Activated CD4-positive, CD25-positive, alpha-beta regulatory T cell treated with anti-CD3 and anti-CD28 coated beads, Interleukin-2, amount 50 U/mL, for 16 hours (primary cell): ENCODE measurements at places on chromosomes 7 and 10.

DNA sequence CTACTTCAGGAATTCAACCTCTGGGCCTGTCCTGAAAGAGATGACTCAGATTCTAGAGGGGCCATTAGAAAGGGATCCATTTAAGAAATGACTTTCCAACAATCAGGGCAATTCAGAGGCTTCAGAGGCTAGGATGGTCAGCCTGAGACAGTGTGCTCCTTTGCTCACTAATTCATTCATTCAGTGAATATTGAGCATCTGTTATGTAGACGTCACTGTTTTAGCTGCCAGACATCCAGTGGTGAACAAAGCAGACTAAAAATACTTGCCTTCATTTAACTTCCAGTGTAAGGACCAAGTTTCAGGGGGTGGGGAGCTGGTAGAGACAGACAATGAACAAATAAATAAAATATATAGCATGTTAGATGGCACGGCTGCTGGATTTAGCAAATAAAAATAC lies 1.6 kb downstream of the KIAA1217 start:
- DNase-seq: no peak

GRCh38 chr7:78594156-78594555 lies 795.6 kb downstream of the PHTF2 start:
- DNase-seq: no peak

DNA sequence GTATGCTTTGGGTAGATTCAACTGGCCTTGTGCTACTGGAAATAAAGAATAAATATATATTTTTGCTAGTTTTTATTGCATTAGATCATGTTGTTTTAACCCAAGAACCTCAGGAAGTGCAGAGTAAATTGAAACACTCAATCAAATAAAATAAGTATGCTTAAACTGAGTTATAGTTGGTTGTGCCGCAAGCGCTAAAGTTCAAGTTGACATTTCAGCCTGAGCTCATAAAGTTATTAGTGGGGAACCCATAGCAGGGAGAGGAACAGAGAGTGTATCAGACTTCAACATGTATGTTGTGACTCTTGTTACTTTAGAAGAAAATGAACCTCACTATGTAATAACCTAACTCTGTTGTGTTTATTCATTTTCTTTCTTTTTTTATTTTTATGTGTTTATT lies 25.2 kb upstream of the BAMBI start:
- no peak for DNase-seq

GRCh38 chr10:86601956-86602602 lies 52.3 kb upstream of the OPN4 start:
- no peak for DNase-seq

DNA sequence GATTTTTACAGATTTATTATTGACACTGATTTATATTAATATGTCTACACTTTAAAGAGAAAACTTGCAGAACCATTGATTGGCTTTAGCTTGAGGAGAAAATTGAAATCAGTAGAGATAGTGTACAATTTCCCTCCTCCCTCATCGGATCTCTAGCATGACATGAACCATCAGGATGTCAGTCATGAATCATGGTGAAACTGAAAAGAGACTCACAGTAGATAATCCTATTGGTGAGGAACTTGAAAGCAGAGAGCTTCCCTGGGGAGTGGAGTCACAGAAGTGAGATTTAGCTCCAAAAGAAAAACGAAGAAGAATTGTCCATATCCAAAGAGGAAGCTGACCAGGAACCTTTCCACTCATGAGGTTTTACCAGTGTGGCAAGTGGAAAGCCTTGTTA lies 346.8 kb downstream of the ABCA13 start:
- DNase-seq: no peak

GRCh38 chr10:5639066-5639465 lies 27.3 kb downstream of the ASB13 start:
- DNase-seq: no peak

- no peak for DNase-seq
Measured at GRCh38 chr10:116146372-116147140, 126.5 kb downstream of the GFRA1 start.

DNA sequence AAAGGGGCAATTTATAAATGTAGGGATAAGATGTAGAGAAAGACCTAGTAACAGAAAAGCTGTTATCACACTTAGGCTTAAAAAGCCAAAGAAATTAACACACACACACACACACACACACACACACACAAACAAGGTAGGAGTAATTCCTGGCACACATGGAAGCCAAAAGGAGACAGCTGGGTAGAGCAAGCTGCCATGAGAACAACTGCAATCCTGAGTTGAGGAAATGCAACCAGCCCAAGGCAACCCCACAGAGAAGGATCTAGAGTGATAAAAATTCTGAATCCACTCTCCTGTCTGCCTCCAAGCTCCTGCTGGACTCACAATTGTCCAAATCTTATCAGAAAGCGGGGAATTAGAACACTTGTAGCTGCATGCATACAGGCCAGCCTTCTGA lies 229.1 kb upstream of the DGKB start:
- no peak for DNase-seq

DNA sequence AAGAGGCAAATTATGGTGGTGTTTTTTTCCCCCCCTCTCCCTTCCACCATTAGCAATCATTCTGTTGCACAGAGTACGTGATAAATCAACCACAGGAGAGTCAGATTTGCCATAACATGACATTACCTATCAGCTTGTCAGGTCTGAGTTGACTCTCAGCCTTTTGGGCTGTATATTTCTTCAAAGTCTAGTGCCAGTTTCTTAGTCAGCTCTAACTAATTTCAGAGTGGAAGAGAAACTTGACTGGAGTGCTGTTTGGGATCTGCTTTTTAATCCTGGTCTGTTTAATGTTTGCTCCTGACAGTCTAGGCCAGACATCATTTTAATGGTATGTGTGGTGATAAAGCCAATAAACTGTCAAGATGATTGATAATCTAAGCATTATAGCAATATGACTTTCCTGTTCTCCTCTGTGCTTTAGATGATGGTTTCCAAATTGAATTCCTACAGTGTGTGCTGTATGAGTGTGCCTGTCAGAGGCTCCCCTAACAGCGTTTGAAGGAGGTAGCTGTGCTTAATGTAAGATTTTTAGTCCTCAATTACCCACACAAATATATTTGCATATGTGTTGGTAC lies 76.9 kb downstream of the LRMDA start:
- DNase-seq: no peak

- no peak for DNase-seq
Measured at GRCh38 chr7:74599244-74599643, 58.3 kb upstream of the GTF2I start.

- no peak for DNase-seq
Measured at GRCh38 chr7:142381727-142382390, 124.0 kb upstream of the PRSS58 start.

GRCh38 chr10:119140603-119141245 lies 24.8 kb downstream of the SFXN4 start:
- no peak for DNase-seq

- DNase-seq: no peak
Measured at GRCh38 chr10:9900751-9901150, 1116.9 kb upstream of the CELF2 start.

- DNase-seq: no peak
Measured at GRCh38 chr10:42593284-42593683, 45.1 kb downstream of the ZNF33B start.

- DNase-seq: no peak
Measured at GRCh38 chr10:6230315-6230714, 27.6 kb downstream of the PFKFB3 start.

DNA sequence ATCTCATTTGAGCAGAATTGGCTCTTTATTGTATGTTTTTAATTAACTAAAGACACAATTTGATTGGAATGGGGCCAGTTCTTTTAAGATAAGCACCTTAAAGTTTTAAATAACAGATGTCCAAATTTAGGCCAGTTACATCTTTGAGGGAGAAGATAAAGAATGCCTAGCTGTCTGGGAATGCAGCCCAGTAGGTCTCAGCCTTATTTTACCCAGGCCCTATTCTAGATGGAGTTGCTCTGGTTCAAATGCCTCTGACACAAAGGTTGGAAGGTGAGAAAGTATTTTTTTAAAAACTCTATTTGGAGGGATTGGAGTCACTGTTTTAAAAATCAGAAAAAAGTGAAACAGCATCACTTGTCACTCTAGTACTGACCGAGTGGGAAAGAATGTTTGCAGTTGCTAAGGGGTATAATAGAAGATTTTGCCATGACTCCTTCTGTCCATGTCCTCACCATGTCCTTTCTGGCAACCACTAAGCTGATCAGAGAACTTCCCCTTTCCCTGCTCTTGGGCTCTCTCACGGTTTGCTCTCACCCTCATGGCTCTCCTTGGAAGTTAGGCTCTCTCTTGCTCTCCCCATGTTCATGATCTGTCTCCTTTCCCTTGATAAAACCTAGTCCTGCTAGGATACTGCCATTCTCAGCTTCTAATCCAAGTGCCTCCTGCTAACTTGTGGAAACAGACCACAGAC lies 238.2 kb upstream of the AGK start:
- no peak for DNase-seq

DNA sequence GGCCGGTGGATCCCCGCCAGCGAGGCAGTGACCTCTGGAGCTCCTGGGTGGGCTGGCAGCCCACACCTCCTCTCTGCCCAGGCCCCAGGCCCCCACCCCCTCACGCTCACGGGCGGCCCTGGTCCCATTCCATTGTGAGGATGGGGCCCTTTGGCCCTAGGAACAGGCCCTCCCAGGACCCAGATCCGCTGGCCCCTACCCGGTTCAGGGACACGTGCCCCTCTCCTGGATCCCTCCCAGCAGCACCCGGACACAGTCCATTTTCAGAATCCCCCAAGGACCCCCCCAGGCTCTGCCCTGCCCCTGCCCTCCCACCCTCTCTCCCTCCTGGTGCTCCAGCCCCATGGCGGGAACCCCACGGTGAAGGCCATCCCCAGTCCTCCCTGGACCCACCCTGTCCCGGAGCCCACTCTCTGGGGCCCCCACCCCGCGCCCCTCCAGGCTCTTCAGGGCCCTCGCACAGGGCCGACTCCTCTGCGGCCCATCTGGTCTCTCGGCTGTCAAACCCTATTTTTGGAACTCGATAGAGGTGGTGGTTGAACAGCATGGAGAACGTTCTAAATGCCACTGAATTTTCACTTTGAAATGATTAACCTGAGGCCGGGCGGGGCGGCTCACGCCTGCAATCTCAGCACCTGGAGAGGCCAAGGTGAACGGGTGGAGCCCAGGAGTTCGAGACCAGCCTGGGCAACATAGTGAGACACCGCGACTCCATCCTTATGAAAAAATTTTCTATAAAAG lies 8.1 kb downstream of the ADAP1 start:
- DNase-seq: no peak
